ENCODE measurements at places on chromosomes 16 and 17. TPM values are rescaled to one million over a fixed set of nuclear protein-coding genes. Genes with fewer than 3 reads are reported as not detected.

Gene SPAG5
- total RNA-seq: 14.0 TPM

GRCh38 chr16:79947771-79948170 lies 347.2 kb upstream of the MAF start:
- DNase-seq: no peak

GRCh38 chr17:13429201-13429600 lies 172.5 kb downstream of the HS3ST3A1 start:
- DNase-seq: peak; percentile 96

DNA sequence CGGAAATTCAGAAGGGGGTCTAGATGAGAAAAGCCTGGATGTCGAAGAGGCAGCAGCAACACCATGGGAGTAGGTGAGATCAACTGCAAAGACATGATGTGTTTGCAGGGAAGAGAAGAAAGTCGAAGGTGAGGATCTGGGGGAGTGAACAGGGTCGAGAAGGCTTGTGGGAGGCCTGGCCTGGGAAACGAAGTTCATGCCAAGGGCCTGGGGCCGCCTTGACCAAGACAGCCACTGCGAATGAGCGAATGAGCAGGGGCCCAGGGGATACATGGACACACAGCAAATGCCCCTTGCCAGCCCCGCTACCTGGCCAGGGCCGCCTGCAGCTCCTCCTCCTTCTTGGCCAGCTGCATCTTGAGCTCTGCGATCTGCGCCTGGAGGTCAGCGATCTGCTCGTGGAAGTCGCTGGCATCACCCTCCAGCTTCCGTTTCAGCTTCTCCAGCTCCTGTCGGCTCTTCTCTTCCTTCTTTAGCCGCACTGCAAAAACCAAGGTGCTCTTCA lies 87.1 kb downstream of the NDE1 start:
- no peak for DNase-seq

- no peak for DNase-seq
Observed at GRCh38 chr16:21226749-21227148, 6.8 kb upstream of the ANKS4B start.

DNA sequence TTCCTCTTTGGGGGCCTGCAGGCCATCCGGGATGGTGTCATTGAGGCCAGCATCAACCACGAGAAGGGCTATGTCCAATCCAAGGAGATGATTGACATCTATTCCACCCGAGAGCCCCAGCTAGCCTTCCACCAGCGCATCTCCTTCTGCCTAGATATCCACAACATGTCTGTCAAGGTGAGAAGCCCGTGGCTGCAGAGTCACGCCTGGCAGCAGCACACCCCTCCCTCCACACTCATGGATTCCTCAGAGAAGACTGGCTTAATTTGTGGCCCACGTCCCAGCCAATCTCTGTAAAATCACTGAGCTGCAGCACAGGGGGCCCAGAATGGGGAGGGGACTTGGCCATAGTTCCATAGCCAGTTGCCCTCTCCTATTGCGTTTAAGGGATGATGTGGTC lies 15.6 kb downstream of the PSMD3 start:
- no peak for DNase-seq

DNA sequence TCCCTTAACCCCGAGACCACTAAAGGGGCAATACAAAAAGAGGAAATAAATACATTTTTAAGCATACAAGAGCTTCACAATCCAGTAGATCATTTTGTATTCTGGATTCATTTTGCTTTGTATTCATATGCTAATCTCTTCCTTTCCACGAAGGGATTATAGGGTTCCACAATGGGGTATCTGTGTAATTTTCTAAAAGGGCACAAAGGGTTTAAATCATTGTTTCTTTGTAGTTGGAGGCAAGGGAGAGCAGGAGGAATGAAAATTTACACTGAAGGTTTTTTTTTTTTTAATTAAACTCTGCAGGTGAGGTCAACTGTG lies 592 bp upstream of the NUFIP2 start:
- DNase-seq: no peak

DNA sequence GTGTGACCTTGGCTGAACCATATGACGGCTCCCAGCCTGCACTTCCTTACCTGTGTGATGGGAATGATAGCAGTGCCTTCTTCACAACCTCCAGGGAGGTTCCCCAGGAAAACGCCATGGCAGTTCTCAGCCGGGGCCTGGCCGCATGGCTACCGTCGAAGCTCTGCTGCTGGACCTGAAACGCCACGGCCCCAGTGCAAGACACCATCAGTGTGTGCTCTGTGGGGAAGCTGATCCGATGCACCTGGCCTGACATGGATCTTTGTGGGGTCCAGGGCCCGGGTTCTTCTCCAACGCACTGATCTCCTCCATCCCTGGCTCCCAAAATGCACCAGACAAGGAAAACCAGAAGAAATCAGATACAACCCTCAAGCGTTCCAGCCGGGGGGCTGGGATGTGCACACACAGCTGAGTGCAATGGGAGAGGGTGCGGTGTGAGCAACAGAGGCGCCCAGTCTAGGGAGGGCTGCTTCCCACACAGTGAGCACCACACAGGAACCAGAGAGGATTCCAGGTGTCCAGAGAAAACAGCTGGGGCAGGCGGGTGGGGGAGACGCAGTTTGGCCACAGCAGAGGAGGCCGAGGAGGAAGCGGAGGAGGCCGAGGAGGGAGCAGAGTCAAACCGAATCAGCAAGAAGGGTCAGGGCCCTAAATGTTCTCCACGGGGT lies 54.3 kb upstream of the ZNF469 start:
- no peak for DNase-seq

Gene SCPEP1
- total RNA-seq: 36.0 TPM

Gene UBALD1
- 9.9 TPM for total RNA-seq

Gene GGT6
- total RNA-seq: not detected

- no peak for DNase-seq
Observed at GRCh38 chr17:60383379-60383778, 8.6 kb downstream of the USP32 start.

- no peak for DNase-seq
Observed at GRCh38 chr17:11561281-11561680, 37.0 kb upstream of the DNAH9 start.

DNA sequence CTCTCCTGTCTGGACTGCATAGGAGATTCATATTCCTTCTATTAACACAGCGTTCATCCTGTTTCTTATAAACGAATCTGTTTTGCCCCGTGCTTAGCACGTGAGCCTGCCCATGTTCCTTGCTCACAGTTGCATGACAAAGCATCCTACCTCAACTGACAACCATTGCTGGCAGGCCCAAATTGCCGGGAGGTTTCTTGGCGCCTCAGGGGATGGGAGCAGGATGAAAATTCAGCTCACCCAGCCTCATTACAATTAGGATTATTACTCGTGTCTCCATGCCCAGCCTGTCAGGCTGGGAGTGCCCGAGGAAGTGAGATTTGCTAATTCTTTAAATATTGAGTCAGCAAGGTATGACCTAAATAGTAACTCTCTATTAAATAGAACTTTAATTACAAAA lies 36.7 kb upstream of the HELZ start:
- peak; percentile 30 for DNase-seq

- DNase-seq: no peak
Observed at GRCh38 chr17:41520821-41521521, 2.3 kb upstream of the KRT15 start.

DNA sequence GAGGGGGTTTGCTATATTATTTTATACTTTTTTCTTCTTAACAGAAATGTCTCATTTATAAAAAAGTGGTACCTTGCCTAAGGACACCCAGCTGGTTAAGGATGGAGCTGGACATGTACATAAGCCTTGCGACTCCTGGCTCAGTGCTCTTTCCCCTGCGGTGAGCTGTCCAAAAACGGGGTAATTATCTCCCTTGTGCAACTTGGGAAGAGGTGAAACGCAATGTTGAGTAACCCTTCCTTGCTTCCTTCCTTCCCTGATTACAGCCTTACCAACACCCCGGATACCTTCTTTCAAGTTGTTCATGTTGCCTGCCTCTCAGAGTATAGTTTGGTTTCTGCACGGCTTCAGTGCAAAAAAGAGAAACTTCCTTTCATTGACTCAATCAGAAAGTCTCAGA lies 94.1 kb upstream of the XYLT1 start:
- no peak for DNase-seq

- no peak for DNase-seq
Observed at GRCh38 chr17:37148156-37148555, 199.4 kb downstream of the AATF start.

GRCh38 chr17:63647936-63648335 lies 25.7 kb downstream of the MAP3K3 start:
- no peak for DNase-seq

- DNase-seq: peak; percentile 77
Observed at GRCh38 chr17:67557921-67558320, 159.8 kb upstream of the NOL11 start.

DNA sequence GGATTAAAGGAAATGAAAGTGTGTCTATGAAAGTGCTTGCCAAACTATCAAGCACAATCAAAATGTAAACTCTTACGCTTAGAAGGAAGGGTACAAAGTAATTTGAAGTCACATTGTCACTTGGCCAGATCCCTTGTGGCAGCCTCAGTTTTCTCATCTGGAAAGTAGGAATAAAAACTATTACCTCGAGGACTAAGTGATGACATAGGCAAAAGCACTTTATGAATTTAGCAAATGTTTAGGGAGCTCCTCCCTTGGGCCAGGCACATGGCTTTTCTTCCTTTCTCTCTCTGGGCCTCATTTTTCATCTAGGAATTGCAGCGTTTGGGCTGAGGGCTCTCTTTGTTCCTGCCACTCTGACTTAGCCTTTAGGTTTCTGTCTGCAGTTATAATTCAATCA lies 28.5 kb downstream of the DYNLL2 start:
- no peak for DNase-seq

DNA sequence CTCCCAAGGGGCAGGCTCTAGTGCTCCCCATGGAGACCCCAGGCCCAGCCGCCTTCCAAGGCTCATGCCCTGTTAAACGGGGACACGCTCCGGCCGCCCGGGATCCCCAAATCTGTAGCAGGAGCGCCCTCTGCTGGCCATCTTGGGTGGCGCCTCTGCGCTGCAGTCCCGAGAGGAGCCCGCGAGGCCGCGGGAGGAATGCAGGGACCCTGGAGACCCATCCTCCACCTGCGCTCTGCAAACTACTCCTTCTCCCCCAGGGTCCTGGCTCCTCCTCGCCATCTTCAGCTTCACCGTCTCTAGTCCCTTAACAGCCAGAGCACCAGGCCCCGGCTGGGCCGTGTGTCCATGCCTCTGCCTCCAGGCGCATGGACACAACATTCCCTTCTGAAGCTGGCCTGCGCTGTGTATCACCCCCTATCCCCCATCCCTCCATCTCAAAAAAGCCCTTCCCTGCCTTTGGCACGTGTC lies 23.6 kb upstream of the KRT17 start:
- peak; percentile 78 for DNase-seq

GRCh38 chr16:10497132-10498101 lies 83.0 kb downstream of the EMP2 start:
- DNase-seq: no peak

DNA sequence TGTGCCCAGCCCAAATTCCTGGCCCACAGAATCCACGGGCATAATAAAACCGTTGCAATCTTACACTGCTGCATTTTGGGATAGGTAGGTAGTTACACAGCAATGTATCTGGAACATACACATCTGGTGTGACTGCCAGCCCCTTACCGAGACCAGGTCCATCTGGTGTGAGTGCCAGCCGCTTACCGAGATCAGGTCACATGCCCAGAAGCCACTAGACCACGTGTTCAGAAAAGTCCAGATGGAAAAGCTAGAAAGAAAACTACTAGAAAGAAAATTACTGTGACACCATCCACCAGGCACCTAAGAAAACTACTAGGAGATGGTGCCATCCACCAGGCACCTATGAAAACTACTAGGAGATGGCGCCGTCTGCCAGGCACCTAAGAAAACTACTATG lies 19.4 kb downstream of the PIK3R5 start:
- no peak for DNase-seq

GRCh38 chr16:1919327-1919998 lies 1.2 kb upstream of the HS3ST6 start:
- DNase-seq: no peak

Gene NAGLU
- 83.1 TPM for total RNA-seq

Gene AANAT
- total RNA-seq: not detected

Gene TBC1D3C
- total RNA-seq: not detected

Gene KRT32
- not detected for total RNA-seq

GRCh38 chr16:50498431-50499155 lies 49.6 kb upstream of the NKD1 start:
- DNase-seq: peak; percentile 22

DNA sequence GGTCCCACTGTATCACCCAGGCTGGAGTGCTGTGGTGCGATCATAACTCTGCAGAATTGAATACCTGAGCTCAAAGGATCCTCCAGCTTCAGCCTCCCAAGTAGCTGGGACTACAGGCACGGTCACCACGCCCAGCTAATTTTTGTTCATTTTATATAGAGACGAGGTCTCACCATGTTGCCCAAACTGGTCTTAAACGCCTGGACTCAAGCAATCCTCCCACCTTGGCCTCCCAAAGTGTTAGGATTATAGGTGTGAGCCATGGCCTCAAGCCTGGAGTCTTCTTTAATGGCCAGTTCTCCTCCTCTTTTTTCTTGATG lies 484 bp downstream of the CD300LB start:
- no peak for DNase-seq

DNA sequence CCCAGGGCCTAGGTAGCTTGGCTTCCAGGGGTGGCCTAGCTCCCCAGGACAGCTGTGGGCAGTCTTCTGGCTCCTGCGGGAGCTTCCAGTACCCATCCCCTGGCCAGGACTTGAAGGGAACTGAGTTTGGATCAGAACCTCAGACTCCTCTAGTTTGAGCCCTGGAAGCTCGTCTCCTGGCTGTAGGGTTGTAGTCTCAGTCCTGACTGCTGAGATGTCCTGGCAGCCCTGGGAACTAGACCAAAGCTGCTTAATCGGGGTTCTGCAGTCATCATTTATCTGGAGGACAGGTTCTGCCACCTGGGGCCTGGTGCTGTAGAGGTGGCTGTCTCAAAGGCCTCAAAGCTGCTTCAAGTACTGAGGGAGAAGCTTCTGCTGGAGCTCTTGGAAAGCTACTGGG lies 163.7 kb downstream of the WSCD1 start:
- DNase-seq: no peak

GRCh38 chr17:73423806-73424205 lies 112.0 kb upstream of the CDC42EP4 start:
- no peak for DNase-seq

Gene PGP
- 21.4 TPM for total RNA-seq

Gene FAAP100
- 45.5 TPM for total RNA-seq

DNA sequence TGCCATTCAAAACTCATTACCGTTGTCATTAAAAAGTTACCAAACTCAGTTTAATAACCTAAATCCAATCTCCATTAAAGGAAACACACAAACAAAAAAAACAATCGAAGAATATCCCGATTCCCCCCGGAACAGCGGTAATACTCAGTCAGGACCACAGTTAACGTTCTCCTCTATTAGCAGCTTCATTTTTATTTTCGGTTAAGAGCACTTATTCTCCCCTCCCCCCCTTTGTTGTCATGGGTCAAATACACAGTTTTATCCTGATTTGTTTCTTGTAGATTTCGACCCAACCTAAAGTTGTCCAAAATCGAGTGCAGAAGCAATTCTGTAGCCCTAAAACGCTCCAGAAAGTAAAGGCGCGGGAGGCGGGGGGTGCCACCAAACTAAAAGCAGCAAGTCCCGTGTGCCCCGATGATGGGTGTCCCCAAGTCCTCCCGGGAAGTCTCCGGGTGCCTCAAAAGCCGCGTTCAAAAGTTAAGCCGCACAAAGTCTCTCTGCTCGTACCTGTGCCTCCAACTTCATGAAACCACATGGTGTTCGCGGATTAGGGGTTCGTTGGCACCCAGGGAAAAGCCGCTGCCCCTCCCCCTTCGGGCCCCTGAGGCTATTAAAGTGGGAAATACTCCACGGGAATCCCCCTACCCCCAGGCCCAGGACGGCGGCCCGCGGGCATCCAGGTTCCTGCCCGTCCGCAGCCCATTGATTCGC lies 996 bp downstream of the SUMO2 start:
- peak; percentile 68 for DNase-seq

Gene TLCD2
- total RNA-seq: 2.2 TPM
